Thoracic aorta (tissue), 2 donors: ENCODE measurements at places on chromosomes 12 and 14.

GRCh38 chr12:79678306-79678705 is 12.5 kb downstream of the PAWR start:
- DNase-seq: no peak

GRCh38 chr14:100065111-100065871 is at the start of gene EVL:
Gene EVL (plus strand): TSS chr14:100065422. CDS start chr14:100065501, 79 bp downstream.
- no peak for DNase-seq

- DNase-seq: no peak
Observed at GRCh38 chr14:66746316-66747006, 238.5 kb downstream of the GPHN start.

- DNase-seq: no peak
Observed at GRCh38 chr12:106296179-106296877, 6.2 kb upstream of the TCP11L2 start.

GRCh38 chr12:132953163-132953425 is 3.0 kb downstream of the ZNF605 start:
- no peak for DNase-seq

GRCh38 chr12:52141306-52141705 is 50.5 kb downstream of the KRT80 start:
- no peak for DNase-seq

GRCh38 chr14:51540364-51540763 is 111.3 kb upstream of the FRMD6 start:
- DNase-seq: no peak

- DNase-seq: no peak
Observed at GRCh38 chr12:3681595-3682061, 71.3 kb downstream of the CRACR2A start.
